CD4-positive, alpha-beta T cell (primary cell): ENCODE measurements at places on chromosomes 5 and 9. TPM values are rescaled to one million over a fixed set of nuclear protein-coding genes. Genes with fewer than 3 reads are reported as not detected.

The AQP3 gene
- total RNA-seq: 99.8 TPM

DNA sequence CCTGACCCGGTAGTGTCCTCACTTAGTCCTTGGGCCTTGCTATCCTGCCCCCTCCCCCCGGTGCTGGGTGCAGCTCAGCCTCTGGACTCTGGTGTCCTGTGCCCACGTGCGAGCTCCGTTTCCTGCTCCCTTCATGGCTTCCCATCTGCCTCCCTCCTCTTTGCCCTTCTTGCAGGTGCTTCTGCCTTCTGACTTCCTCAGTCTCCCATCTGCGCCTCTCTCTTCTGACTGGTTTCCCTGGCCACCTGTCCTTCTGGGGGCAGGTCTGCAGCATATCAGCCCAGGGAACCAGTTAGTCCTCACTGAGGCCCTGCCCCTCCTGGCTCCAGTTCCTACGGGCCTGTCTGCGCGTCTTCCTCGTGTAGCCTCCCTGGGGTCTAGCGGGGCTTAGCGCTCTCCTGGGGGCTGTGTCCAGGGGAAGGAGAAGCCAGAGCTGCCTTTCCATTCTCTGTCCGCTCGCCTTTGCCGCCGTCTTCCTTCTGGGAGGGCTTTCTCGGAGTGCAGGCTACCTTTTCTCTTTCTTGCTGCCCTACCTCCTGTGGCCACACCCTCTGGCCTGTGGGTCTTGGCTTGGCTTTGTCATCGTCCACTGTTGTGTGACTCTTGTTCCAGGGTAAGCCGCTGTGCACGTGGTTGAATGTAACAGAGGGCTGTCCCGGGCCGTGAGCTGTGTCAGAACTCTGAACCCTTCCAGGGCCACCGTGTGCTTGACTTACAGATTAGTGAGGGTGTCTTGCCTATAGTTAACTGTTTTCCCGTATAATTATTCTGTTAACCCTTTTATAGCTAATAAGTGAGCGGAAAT lies 51.8 kb downstream of the EHMT1 start:
- no peak for DNase-seq

GRCh38 chr9:76534026-76534425 lies 75.0 kb downstream of the GCNT1 start:
- DNase-seq: no peak

DNA sequence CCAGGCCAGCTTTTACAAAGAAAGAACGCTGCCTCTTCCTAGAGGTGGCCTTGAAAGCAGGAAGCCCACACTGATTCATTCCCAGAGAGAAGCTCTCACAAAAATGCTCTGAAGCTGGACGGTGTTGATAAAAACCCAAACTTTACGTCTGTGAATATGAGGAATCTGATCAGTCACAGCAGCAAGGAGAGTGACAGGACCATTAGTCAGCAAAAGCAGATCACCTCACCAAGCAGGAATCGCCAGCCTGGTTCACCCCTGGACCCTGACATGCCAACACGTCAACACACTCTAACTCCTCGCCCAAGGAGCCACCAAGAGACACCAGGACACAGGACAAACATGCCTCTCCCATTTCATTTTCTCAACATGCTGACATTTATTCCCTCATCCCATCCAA lies 70.6 kb upstream of the ZNF622 start:
- DNase-seq: no peak

- DNase-seq: no peak
Observed at GRCh38 chr9:125507226-125507625, 199.8 kb downstream of the MAPKAP1 start.

DNA sequence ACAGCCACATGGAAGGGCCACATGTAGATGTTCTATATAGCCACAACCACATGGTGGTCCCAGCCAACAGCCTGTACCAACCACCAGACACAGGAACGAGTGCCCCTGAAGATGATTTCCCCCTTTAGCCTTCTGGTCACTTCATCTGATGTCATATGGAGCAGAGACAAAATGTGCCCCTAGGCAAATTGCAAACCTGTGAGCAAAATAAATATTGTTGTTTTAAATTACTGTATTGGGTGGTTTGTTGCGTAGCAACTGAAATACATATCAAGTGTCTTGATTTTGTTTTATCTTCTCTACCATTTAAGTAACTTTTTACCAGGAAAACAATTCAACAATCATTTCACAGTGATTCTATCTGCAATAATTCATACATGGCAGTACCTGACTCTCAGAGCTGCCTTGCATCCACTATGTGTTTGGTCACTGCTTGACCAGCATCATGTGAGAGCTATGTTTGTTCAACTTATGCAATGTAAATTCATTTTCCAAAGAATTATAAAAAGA lies 142.5 kb upstream of the VLDLR start:
- no peak for DNase-seq

DNA sequence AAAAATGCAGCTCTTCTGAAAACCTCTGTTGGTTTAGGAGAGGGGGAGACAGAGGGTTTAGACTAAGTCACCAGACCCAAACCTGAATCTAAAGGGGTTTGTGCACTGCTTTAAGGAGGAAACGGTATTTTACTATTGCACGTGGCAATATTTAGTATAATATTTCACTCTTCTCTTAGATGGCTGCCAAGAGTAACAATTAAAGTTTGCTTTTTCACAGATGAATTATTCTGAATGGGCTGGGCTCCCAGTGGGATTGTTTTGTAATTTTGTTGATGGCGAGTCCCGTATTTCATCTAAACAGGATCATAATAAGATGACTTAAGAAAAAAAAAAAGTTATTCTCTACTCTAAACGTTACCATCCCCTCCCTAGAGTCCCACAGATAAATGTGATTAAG lies 245.4 kb downstream of the PCSK5 start:
- no peak for DNase-seq

DNA sequence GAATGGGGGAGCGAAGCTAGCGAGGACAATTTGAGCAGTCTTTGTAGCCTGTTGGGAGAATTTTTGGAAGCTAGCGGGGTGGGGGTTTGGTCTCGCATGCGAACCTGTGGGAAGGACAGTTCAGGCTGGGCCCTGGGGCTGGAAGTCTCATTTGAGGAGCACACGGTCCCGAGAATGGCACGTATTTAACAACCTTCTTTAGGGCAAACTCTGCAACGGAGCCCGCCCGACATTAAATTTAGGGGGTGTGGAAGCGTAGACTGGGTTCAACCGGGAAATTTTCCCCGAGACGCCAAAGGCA lies 35.2 kb upstream of the NFIB start:
- no peak for DNase-seq

DNA sequence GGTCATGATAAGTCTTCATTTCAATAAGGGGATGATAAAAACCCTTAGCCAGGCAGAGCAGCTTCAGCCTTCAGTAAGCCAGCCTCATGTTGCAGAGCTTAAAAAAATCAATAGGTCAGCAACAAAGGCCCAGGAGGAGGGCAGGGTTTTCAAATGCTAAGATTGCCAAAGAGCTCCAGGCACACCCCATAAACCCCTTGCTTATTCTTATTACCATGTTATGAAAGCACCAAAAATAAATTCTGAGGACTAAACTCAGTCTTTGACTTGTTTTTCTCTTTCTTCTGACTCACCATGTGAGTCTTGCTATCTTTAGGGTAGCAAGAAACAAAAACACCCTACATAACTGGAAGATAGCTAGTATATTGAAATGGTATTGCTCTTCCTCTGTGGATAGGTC lies 317.1 kb downstream of the KCTD16 start:
- DNase-seq: no peak

DNA sequence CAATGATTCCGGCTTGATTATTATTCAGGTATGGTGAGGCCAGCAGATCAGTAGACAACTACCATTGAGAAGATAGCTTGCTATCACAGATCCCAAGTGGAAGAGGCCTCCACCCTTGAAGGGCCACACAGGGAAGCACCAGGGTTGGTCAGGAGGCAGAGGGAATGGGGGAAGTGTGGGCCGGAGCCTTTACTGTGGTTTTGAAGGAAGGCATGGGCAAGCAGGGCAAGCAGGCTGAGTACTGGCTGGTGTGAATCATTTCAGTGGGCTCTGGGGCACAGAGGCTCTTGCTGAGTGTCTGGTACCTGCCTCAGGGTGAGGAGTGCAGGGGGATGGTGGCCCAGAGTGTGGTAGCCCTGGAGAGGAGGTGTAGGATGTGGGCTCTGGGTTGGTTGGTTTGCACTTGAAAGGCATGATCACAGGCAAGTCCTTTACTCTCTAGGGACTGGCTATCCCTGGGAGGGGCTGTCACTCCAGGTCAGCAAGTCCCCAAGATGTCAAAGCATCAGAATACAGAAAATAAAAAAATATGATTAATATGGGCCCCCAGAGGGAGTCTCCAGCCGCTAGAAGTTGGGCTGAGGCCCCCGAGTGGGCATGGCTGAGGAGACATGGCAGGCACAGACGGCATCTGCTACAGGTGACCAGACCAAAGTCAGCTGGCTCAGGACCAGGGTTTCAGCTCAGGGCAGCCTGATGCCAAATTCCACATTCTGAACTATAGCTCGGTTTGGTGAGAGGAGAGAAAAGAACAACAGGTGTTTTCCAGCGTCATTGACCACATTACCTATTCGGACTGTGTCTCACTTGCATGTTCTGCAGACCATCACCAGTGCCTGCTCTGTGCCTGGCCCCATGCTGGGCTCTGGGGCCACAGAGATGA lies 9.7 kb upstream of the SUSD3 start:
- no peak for DNase-seq

- no peak for DNase-seq
Observed at GRCh38 chr5:84091127-84091799, 293.4 kb downstream of the EDIL3 start.

- no peak for DNase-seq
Observed at GRCh38 chr5:180120237-180121101, 48.9 kb upstream of the RNF130 start.

DNA sequence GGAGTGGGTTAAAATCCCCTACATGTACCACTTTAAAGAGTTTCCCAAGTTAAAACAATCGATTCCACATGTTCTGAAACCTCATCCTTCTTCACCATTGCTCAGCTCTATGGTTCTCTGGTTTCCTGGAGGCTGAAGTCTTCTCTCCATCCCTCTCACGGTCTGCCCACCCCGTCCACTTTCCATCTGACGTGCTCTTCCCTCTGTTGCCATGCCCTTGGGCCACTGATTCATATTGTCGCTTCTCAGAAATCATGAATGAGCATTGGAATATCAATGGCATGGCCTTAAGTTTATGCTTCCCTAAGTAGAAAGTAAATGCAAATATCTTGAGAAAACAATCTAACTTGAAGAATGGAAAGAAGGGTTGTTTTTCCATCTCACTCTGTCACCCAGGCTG lies 30.9 kb downstream of the GDNF start:
- no peak for DNase-seq

- DNase-seq: no peak
Observed at GRCh38 chr5:102753889-102754766, 977 bp upstream of the PAM start.
